Activated naive CD4-positive, alpha-beta T cell treated with anti-CD3 and anti-CD28 coated beads, Interleukin-2, amount 50 U/mL, for 16 hours (primary cell): ENCODE measurements at places on chromosomes 1 and 21.

- peak; percentile 49 for DNase-seq
Observed at GRCh38 chr1:172727956-172728603, 69.2 kb downstream of the FASLG start.

GRCh38 chr1:114585231-114585630, 3.8 kb upstream of the BCAS2 start:
- DNase-seq = no peak

DNA sequence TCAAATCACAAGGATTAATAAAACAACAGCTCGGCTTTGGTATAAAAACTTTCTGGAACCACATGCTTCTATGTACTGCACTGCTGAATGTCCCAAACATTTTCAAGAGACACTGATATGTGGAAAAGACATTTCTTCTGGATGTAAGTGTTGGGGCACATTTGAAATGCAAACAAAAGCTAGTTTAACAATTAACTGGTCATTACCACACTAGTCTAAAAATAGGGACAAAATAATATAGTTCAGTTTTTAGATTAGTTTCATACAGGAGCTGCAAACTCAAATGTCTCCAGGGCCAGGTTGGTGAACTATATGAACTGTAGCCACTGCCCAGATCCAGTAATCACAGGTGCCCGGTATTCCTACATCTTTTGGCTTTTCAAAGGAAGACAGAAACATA, 3.2 kb downstream of the IL23R start:
- DNase-seq = no peak

GRCh38 chr1:176068901-176069300, 138.2 kb downstream of the COP1 start:
- no peak for DNase-seq
